ENCODE measurements at places on chromosomes 12 and 14.

- no peak for DNase-seq
Observed at GRCh38 chr14:55713486-55713885, 133.5 kb downstream of the KTN1 start.

DNA sequence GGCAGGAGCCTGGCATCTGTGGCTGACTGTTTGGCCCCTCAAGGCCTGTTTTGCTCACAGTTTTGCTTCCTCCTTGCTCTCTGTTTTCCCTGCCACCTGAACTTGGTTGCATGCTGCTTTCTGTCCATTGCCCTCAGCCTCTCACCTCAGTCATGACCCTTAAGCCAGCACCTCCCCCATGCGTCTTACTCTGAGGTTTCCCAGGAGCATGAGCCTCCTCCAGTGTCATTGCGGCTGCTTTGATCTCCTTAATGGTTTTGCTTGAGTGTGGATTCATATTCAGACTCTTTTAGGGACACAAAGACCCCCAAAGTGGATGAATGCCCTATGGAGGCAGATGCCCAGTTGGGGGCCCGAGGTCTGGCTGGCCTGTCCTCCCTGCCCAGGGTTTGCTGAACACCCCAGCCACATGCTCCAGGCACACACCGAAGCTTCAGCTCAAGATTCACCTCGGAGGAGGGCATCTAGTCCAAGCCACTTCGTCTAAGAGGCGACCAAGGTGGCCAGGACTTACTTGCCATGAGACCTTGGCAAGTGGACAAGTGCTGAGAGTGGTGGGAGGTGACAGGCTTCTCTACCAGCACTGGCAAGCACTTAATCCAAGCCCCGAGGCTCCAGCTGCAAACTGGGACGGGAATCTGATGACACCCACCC lies 95.4 kb upstream of the DIO3 start:
- no peak for DNase-seq

- no peak for DNase-seq
Observed at GRCh38 chr12:132108211-132108832, 35.8 kb downstream of the DDX51 start.

DNA sequence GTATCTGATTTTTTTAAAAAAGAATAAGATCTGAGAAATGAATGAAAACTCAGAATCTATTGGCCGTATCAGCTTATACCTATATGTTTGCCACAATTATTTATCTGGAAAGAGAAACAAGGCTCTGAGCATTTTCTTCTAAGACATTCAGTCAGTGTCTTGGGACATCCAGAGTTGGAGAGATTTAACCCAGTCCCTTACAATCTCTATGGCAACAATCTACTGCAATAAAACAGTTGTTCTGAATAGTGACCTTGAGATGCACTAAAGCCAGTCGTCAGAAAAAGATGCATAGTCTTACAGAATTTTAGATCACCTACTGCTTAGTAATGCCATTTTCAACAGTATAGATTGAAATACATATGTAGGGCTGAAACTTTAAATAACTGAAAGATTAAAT lies 52.0 kb upstream of the SOCS2 start:
- DNase-seq = no peak

DNA sequence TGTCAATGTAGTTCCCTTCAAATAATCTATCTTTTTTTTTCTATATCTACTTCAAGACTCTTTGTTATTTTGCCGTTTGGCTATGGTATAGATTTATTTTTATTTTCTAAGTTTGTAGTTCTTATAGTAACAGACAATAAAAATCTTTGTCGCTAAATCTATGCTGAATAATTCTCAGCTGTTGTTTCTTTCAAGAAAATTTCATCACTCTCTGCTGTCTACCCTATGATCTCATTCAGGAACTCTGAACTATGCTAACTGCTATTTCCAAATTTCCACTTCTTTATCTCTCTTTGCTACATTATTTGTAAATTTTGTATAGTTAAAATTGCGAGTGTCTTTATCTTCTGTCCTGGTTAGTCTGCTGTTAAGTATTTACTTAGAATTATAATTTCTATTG lies 353.6 kb downstream of the LRFN5 start:
- no peak for DNase-seq

GRCh38 chr12:93950311-93950710 lies 198.1 kb upstream of the PLXNC1 start:
- DNase-seq = no peak

Data from stimulated activated CD4-positive, alpha-beta T cell treated with anti-CD3 and anti-CD28 coated beads, TNF-alpha, amount 100 ng/mL, for 48 hours (primary cell).